ENCODE measurements at places on chromosomes 7 and 10.

DNA sequence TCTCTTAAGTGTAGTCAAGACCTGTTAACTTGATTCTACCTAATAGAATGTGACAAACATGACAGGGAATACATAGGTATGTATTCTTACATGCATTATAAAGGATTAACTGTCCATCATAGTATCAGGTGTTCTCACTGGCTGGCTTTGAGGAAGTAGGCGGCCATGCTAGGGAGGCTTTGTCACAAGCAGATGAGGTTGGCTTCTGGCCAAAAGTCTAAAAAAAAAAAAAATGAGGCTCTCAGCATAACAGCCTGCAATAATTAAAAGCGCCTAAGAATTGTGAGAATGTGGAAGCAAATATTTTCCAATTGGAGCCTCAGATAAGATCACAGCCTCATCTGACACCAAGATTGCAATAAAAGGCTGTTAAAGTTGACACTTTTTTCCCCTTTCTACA, 1256.8 kb upstream of the SORCS1 start:
- peak; percentile 15 for DNase-seq

- no peak for DNase-seq
These were observed 11.9 kb upstream of the SPAG6 start for GRCh38 chr10:22333167-22333974.

DNA sequence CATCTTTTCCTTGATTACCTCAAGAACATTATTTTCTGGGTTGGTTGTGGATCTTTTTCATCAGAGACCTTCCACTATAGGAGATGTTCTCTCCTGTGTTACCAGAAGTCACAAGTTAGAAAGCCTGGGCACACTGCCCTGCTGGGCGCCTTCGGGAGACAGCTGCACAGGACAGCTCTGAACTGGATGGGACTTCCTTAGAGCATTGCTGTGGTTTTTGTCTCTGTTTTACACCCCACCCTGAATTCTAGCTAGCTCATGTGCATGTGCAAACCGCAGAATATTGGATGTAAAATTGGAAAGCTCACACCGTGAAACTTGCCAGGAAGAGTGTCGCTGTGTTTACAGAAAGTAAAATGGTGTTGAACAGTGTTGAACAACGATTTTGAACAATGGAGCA, 54.4 kb upstream of the SEC61G start:
- no peak for DNase-seq

DNA sequence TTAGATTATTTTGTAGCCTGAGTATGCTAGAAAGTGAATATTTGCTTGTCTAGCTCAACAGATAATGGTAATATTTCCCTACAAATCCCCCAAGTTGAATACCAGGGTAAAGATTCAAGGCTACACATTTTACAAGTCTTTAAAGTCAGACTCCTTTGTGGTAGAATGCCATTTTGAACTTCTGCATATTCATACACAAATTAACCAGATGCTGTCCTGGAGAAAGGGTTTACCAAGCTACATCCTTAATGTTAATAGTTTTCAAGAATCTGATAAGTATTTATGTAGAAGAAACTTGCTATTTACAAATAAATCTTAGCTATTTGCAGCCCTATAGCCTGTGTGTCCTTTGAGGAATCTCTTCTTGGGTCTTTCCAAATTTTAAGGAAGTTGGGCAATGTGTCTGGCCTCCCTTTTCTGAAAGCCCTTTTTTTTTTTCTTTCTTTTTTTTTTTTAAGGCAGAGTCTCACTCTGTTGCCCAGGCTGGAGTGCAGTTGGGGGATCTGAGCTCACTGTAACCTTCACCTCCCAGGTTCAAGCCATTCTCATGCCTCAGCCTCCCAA, 82.6 kb downstream of the CPEB3 start:
- no peak for DNase-seq

DNA sequence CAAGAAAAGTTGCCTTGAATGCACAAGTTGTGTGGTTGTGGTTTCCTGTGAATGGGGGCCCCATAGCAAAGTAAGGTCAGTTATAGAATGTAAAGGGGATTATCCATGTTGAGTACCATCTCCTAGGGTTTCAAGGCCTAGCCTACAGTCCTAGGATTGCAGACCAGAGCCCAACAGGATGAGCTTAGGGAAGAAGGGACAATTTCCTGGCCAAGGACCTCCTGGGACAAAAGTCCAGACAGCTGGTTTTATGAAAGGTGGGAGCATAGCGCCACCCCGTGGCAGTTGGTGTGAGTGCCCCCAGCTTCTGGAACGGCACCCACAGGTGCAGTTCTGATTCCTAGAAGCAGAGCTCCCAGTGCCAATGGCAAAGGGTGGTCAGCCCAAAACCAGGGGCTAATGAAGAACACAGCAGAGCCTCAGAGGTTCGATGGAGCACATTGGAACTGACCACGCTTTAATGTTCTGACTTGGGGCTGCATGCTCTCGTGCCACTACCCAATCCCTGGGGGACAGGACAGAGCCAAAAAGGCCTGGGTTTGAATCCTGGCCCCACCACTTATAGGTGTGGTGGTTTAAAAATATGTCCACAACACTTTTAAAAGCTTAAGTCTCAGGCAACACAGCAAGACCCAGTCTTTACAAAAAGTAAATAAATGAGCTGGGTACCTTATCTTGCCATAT, 25.8 kb upstream of the TMEM120A start:
- DNase-seq = peak; percentile 78

- DNase-seq = peak; percentile 68
These were observed 42.9 kb upstream of the BHLHA15 start for GRCh38 chr7:98168181-98168903.

- no peak for DNase-seq
These were observed 73.4 kb downstream of the VSTM2A start for GRCh38 chr7:54615537-54615936.

GRCh38 chr10:117544004-117544701, 1.6 kb downstream of the EMX2 start:
- no peak for DNase-seq

DNA sequence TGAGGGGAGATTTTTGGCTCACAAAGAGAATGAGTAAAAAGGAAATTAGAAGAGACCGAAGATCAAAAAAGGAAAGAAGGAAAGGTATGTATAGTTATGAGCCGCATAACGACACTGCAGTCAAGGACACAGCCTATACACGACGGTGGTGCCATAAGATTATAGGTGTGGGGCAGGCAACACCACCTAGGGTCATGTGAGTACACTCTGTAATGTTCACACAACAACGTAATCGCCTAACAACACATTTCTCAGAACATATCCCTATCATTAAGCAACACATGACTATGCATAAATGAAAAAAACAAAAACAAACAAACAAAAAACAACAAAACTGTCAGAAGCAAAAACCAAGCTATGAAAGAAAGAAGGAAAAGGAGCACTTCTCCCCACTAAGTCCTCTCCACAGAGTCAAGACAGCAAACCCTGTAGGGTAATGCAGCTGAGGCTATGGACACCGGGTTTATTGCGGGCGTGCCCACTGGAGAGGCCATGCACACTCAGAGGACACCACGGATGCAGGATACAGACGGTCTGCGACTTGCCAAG, 45.1 kb downstream of the PIP4K2A start:
- no peak for DNase-seq

GRCh38 chr10:110149259-110149658, 58.1 kb upstream of the MXI1 start:
- DNase-seq = no peak

DNA sequence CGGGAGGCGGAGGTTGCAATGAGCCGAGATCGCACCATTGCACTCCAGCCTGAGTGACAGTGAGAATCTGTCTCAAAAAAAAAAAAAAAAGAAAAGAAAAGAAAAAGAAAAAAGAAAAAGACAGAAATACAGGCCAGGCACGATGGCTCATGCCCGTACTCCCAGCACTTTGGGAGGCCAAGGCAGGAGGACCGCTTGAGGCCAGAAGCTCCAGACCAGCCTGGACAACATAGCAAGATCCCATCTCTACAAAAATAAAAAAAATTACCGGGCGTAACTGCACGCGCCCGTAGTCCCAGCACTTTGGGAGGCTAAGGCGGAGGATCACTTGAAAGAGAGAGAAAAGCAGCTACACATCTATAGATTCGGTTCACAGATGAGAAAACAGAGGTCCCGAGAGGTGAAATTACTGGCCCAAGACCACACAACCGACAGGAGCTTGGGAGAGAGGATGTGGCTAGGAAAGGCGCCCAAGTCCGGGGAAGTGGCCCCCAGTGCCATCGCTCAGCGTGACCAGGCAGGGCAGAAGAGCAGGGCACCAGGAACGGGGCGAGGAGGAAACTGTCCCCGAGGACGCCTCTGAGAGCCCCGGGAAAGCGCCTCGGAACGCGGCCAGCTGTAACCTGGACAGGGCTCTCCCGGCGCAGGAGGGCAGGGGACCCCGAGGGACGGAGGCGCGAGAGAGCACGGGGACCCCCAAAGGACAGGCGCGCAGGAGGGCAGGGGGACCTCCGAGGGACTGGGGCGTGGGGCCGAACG, 612 bp downstream of the SNX8 start:
- no peak for DNase-seq

DNA sequence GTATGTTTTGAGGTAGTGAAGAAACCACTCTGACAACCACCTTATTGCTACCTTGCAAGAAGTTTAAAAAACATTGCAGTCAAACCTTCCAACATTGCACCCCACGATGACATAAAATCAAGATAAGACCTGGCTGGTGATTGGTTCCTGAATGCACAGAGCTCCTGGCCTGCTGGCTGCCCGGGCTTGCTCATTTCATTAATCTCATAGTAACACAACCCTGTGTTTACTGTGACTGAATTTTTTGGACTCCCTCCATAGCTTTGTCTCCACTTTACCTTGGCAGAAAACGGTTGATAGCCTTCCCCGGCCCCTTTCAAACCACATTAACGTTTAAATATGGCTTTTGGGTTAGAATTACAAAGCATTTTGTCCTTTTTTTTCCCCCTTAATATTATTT, 27.5 kb downstream of the VWA2 start:
- DNase-seq = no peak

DNA sequence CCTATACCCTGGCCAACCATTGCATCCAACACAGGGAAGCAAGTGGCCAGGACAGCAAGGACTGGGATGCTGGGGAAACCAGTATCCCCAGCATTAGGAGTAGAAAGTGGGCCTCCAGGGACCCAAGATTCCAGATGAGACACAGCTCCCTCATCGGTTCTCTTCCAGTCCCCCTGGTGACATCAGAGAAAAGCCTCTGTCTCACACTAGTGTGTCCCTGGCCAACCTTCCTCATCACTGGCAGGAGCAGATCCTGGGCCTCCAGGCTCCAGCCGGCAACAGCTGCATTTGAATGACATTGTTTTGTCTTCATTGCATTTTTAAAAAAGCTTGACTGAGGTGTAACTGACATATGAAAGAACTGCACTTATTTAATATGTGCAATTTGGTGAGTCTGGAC, 177.3 kb upstream of the LYZL2 start:
- no peak for DNase-seq

- DNase-seq = no peak
These were observed 188.5 kb upstream of the ANK3 start for GRCh38 chr10:60578217-60578616.

Data from BE2C (cell line).